ENCODE measurements at places on chromosomes 4 and X.

GRCh38 chr4:6884341-6884870 is 25.2 kb upstream of the TBC1D14 start:
- no peak for DNase-seq

DNA sequence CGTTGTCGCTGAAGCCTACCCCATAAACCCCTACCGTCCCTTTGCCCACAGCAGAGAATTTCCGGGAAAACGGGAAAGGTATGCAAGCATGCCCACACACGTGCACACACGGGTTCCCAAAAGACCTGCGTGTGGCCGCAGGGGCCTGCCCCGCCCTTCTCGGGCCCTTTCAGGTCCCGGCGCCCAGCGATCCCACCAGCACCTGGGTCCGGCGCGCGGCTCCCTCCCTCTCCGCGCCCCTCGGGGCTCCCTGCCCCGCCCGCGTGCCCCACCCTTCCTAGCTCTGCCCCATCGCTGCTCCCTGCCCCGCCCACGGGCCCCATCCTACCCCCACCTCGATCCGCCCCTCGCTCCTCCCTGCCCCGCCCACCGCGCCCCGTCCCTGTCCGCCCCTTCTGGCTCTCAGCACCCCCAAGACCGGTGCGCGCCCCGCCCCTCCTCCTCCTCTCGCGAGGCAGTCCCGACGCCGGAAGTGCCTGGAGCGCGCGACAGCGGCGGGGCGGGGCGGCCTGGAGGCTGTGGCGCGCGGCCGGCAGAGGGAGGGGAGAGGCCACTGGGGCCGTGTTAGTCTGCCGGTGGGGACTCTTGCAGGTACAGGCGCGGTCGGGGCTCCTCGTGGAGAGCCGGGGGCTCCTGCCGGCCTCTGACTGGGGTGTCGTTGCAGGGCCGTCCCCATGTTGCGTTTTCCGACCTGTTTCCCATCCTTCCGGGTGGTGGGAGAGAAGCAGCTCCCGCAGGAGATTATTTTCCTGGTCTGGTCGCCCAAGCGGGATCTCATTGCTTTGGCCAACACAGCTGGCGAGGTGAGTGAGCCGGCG is at the start of gene ANAPC4:
Gene ANAPC4, plus strand, starts transcription at position 510 of the 818 bp plus-strand sequence. Its CDS starts 165 bp downstream, at position 675.
- DNase-seq: peak; percentile 99

GRCh38 chr4:18185491-18185890 is 163.9 kb upstream of the LCORL start:
- no peak for DNase-seq

- DNase-seq: peak; percentile 72
Observed at GRCh38 chrX:154136627-154137161, 7.3 kb upstream of the OPN1LW start.

- no peak for DNase-seq
Observed at GRCh38 chr4:5890063-5890727, 2.7 kb downstream of the CRMP1 start.
